ENCODE measurements at places on chromosomes 3 and 15.

DNA sequence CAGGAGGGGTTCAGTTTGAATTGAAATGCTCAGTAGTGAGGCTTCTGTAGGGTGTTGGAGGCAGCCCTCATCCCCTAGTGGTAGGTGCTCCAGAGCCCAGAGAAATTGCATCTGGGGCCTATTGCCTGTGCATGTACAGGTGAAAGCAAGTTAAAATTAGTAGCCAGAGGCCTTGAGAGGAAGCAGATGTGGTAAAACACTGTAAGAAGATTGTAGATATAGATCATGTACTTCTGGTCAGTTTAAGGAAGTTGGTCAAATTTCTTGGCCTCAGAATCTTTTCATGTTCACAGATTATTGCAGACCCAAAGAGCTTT is 34.6 kb downstream of the IGSF10 start:
- DNase-seq = no peak

- peak; percentile 51 for DNase-seq
Observed at GRCh38 chr3:117263270-117263669, 553.7 kb downstream of the TUSC7 start.

- no peak for DNase-seq
Observed at GRCh38 chr3:126964261-126964660, 18.7 kb upstream of the PLXNA1 start.

DNA sequence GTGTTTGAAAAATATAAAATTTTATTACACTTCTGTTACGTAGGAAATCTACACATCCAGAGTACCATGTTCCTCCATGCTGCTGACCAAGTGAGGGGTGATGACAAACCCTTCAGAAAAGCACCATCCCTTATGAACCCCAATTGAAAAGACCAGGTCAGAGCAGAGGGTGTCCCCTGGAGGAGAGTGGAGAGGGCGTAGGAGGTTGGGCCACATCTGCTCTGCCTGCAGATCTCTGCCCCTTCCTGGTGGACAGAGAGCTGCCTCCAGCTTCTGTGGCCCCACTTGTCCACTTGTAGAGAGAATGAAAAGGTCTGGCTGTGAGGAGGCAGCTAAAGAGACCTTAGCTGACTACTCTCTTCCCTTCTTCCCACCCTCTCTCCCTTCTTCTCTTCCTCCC is 55.5 kb downstream of the GLDN start:
- DNase-seq = no peak

DNA sequence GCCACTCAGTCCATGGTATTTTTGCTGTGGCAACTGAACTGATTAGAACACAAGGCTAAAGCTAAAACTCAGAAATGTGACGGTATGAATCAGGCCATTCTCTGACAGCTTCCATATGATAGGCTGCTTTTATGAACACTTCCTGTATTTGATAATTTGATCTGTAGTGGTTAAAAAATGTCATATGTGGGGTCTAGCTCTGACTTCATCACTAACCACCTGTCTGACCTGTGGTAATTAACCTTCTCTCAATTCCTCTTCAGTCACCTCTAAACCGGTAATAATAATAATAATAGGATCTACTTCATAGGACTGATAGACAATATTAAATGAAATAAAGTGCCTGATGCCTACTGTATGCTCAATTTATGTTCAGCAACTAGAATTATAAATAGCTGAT is 223.2 kb downstream of the MBNL1 start:
- DNase-seq = no peak

- peak; percentile 52 for DNase-seq
Observed at GRCh38 chr15:38474155-38474757, 20.3 kb downstream of the FAM98B start.

DNA sequence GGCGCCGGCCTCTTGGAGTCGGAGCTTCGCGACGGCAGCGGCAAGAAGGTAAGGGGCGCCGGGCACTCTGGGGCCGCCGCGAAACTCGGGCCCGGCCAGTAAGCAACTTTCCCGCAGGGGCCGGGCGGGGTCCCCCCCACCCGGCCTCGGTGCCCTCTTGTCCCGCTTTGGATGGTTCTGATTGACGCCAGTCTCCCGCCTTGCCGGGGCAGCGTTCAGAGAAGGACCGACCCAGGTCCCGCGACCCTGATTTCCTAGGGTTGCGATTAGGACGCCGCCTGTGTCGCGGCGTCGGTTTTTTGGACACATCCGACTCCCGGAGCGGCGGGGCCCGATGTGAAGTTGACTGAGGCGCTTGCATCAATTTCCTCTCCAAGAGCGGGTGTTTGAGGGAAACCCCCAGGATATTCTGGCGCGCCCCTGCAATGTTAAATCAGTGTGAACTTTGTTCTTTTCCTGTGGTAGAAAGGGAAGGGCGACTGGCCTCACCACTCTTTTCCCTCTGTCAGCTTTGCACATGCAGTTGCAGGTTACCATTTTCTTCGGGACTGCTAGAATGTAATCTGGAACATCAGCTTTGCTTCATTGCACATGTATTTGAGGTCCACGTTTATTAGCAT is 755 bp downstream of the PDE8A start:
- DNase-seq = no peak
